Omental fat pad (tissue), 4 donors: ENCODE measurements at places on chromosomes 6 and 20. TPM values are rescaled to one million over a fixed set of nuclear protein-coding genes. Genes with fewer than 3 reads are reported as not detected.

GRCh38 chr6:26484161-26484560 lies 15.9 kb upstream of the BTN1A1 start:
- DNase-seq, result no peak

DNA sequence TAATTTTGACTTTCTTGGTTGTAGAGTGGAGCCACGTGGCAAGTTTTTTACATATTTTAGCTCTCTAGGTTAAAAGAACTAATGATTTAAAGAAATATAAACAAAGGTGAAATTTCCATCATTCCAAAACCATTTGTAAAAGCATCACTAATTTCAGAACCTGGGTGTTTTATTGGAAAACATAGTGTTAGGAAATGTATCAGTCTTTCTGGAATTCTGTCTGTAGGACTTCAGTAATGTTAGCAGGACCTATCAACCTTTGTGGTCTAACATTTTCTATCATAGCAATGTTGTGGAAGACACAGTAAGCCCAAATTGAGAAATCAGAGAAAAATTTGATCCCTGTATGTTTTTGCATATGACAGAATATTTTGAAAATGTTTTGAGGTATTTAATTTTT lies 28.3 kb downstream of the L3MBTL3 start:
- DNase-seq, result no peak

DNA sequence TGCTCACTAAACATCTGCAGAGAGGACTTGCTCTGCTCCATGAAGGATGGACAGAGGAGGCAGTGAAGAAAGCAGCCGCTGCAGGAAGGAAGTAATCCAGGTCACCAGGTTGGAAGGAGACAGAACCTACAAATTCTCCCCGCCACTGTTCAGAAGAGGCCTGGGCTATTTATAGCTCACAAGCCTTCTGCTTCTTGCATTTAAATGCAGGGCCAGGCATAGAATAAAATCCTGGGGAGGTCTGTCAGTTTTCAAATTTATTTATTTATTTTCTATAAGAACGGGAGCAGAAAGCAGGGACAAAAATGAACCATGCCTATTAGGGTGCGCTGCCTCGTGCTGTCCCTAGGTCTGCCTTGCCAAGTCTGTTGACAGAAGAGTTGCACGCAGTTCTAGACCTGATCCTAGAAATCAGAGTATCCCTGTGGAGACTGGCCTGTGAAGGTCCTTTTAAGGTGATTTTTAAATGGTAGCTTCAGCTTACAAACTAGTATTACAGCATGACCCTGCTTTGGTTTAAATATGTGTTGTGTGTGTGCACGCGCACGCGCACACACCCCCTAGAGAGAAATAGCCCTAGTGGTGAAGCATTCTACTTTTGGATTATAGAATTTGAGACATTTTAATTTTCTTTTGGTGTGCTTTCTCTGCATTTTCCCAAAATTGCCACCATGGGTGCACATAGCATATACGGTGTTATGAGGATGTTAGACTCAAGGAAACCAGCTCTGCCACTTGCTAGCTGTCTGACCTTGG lies 19.5 kb downstream of the RIMS4 start:
- DNase-seq, result no peak

Gene TUBB2B
- total RNA-seq, result 2.5 TPM
